ENCODE measurements at places on chromosomes 4 and X.

DNA sequence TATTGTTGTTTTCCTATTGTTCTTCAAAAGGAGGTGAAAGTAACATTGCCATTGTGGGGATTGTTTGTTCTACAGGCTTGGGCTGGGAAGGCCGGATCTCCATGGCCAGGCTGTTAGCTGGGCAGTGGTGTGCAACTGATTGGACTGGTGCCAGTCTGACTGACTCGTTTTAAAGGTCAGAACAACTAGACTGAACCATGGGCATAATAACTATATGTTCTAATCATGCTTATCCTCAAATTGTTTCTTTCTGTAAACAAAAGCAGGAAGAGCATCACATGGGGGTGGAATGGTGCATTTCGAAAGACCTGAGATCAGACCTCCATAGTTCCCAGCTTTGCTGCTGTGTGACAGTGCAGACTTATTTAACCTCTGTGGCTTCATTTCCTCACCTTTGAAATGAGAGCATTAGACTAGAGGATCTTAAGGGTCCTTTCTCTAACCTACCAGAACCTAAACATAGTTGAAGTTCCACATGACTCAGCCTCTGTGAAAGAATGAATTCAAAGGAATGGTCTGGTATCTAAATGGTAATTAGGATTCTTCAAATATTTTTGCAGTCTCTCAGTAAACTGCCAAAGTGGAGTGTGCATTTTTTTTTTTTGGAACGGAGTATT lies 66.7 kb upstream of the PGRMC2 start:
- DNase-seq = peak; percentile 80

DNA sequence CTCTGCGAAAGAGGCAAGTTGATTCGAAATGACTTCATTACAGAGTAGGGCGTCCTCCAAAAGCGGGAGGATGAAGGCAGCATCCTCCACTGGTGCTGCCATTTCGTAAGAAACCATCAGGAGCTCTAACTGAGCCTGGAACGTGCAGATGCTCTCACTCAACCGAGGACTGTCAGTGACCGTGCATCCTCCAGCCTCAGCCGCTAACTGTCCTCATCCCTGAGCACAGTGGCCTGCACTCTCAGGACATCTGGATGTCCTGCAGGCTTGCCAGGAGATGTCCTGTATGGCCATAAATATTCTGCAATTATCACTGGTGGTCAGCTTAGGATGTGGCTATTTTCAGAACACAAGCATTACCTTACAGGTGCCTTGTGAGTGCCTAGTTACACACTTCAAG lies 107.1 kb upstream of the ADRA2C start:
- DNase-seq = no peak

GRCh38 chr4:128381748-128382559 lies 94.3 kb upstream of the PGRMC2 start:
- DNase-seq = no peak

GRCh38 chrX:100649550-100650356 lies 5.8 kb downstream of the SRPX2 start:
- DNase-seq = peak; percentile 70

DNA sequence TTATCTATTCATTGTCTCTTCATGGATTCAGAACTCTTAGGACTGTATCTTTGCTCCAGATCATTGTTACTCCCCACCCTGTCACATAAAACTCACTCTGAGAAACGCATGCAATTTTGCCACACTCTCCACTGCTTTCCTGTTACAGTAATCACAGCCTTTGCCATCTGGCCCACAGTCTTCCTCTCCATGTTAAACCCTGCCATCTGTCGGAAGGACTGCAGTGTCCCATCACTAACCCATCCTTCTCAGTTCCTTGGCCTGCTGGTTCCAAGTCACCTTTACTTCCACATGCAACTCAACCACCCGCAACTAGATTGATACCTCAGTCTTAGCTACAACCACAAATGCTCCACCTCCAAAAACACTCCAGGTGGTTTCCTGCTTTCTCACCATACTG lies 308.7 kb upstream of the FAM241A start:
- DNase-seq = no peak
